ENCODE measurements at places on chromosomes 12 and 14.
A peak's percentile ranks its signal among the peaks of the same experiment; 100 is the strongest.

DNA sequence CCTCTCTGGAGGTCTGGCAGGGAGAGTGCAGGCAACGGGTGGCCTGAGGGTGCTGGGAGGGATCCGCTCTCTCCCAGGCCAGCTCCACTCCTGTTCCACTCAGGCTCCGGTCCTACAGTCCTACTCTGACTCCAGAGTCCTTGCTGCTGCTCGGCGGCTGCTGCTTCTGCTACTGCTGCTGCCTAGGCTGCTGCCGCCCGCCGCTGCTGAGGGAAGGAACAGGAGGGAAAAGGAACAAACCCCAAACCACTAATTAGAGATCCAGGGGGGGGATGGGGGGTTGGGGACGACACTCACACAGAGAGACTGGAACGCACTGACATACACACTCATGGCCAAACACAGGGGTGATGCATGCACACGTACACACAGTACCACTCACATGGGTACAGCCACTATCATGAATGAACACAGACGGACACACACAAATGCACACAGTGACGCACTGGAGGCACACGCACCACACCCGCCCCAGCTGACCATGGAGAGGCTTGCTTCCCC is at the start of gene SP7:
TSS of gene SP7 (minus strand) at position 174 of the 501 bp plus-strand sequence. CDS start 708 bp downstream, outside the sequence.
- DNase-seq: peak; percentile 35

- no peak for DNase-seq
Measured at GRCh38 chr12:31570880-31571279, 20.1 kb downstream of the DENND5B start.

- peak; percentile 80 for DNase-seq
Measured at GRCh38 chr12:100141666-100141997, 1.0 kb downstream of the BLTP3B start.

DNA sequence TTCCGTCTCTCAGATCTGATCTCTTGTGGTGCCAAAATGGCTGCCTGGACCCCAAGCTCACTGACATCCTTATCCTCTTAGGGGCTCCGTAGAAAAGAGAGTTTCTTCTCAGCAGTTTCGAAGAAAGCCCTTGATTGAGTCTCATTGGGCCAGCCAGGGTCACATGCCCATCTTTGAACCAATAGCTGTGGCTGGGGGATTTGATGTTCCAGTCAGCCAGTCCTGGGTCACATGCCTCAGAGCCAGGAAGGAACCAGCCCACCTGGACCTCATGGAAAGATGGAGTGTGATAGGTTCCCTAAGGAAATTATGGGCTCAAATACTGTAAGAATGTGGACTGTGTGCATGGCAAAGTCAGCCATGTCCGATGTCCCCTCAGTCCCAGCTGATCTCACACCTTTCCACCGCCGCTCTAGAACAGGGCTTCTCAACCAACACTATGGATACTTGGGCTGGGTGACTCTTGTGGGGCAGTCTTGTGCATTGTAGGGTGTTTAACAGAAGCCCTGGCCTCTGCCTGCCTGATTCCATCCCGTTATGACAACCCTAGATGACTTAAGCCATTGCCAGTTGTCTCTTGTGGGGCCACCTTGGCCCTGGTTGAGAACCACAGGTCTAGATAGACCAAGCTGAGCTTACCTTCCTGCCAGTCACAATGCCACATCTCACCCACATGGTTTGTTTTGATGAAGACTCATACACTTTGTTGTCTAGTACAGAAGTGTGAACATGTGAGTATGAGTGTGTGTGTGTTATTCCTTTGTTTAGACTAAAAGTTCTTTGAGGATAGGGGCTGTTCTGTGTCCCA is 163.9 kb downstream of the ADGRD1 start:
- DNase-seq: no peak

DNA sequence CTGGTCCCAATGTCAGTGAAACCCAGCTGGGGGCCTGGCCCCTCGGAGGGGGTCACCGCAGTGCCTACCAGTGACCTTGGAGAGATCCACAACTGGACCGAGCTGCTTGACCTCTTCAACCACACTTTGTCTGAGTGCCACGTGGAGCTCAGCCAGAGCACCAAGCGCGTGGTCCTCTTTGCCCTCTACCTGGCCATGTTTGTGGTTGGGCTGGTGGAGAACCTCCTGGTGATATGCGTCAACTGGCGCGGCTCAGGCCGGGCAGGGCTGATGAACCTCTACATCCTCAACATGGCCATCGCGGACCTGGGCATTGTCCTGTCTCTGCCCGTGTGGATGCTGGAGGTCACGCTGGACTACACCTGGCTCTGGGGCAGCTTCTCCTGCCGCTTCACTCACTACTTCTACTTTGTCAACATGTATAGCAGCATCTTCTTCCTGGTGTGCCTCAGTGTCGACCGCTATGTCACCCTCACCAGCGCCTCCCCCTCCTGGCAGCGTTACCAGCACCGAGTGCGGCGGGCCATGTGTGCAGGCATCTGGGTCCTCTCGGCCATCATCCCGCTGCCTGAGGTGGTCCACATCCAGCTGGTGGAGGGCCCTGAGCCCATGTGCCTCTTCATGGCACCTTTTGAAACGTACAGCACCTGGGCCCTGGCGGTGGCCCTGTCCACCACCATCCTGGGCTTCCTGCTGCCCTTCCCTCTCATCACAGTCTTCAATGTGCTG is 11.0 kb downstream of the ZBTB39 start:
- DNase-seq: no peak

DNA sequence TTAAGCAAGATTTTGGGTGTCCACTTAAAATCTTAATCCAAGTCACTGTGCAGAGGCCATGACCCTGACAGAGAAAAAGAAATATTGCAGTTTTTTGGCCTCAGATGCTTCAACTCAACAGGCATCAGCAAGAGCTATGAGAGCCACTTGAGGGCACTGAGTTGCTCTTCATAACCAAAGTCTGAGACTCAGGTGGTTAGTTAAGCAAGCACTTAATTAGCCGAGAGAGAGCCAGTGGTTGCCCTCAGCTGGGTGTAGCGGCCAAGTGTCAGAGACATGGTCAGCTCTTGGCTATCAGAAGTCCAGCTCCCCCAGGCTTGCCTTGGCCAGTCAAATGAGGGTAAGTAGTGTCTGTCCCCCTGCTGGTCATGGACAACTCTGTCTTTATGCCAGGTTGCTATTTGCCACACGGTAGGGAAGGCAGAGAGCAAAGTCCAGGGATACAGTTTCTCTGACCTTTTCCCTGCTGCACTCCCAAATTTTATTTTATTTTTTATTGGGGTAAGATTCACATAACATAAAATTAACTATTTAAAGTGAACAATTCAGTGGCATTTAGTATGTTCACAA is 9.0 kb upstream of the KRT71 start:
- no peak for DNase-seq

GRCh38 chr12:94046626-94047410 is 101.6 kb upstream of the PLXNC1 start:
- DNase-seq: peak; percentile 8

- DNase-seq: no peak
Measured at GRCh38 chr14:71193663-71194062, 286.4 kb downstream of the PCNX1 start.

GRCh38 chr12:68759852-68760251 is 13.9 kb downstream of the SLC35E3 start:
- no peak for DNase-seq

DNA sequence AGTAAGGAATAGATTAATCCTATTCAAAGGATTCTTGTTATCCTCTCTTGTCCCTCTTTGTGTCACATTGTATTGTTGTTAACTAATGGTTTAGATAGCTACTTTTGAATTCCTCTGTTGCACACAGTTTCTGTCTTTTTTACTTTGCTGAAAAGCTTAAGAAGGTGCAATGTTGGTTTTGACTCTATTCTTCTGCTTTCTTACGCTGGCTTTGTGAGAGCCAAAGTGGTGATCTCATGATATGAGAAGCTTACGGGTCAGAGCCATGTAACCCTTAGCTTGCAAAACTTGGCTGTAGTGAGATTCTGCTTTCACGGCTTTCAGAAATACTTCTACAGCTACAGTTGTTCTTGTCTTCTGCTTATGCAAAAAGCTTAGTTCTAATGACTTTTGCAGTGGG is 239.7 kb downstream of the TRHDE start:
- peak; percentile 63 for DNase-seq

- peak; percentile 57 for DNase-seq
Measured at GRCh38 chr12:22100958-22101748, 55.1 kb downstream of the CMAS start.

- DNase-seq: no peak
Measured at GRCh38 chr12:25286837-25287236, 36.1 kb upstream of the KRAS start.

DNA sequence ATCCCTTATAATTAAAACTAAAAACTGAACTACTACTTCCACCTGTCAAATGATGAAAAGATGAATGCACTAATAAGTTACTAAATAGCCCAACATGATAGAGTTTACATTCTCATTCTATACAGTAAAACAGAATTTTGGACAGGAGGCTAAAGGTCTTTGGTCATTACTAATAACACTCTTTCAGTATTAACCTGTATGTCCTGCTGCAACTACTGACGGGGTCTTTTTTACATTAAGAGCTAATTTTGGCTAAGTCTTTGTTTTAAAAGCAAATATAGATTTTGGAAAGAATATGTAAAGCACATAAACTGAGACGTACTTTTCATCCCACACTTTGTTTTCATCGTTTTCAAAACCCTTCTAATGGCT is 175.4 kb upstream of the CDKN3 start:
- DNase-seq: no peak

GRCh38 chr12:50745861-50746260 is 18.0 kb upstream of the ATF1 start:
- no peak for DNase-seq

- DNase-seq: no peak
Measured at GRCh38 chr14:46747001-46747652, 95.5 kb upstream of the RPL10L start.

GRCh38 chr12:102061096-102061559 is 663 bp downstream of the WASHC3 start:
- DNase-seq: no peak

GRCh38 chr14:72616294-72616693 is 277.6 kb downstream of the DPF3 start:
- peak; percentile 85 for DNase-seq

- DNase-seq: no peak
Measured at GRCh38 chr14:90023176-90023896, 38.5 kb upstream of the KCNK13 start.

DNA sequence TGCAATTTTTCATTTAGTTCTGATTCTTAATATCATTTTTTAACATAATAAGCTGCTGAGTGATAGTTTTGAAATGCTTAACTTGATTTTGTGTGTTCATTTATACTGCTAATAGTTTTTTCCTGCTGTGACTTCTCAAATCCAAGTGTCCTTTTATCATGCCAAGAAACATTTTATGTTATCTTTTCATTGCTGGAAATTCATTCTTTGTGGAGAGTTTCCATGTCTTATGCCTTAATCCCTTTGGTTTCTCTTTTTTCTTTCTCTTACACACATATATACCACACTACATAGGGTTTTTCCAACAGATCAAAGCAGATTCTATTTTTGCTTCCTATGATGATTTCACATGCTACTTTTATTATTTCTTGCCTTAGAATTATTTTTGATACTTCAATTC is 981.1 kb downstream of the SLC6A15 start:
- DNase-seq: no peak

GRCh38 chr12:39743655-39744054 is 124.1 kb upstream of the ABCD2 start:
- DNase-seq: no peak

DNA sequence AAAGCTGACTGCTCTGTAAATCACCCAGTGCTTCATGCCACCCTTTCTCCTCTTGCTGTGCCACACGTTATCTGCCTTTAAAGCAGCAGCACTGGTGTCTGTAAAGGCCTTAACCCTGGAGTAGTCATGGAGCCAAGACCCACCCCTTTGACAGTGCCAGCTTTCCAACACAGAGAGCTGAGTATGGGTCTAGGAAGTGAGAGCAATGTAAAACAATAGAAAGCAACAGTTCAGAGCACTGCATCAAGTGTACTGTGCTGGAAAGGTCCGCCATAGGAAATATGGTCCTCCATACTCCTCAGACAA is 139.5 kb downstream of the DAD1 start:
- no peak for DNase-seq

GRCh38 chr14:61151251-61151650 is 129.9 kb downstream of the TMEM30B start:
- peak; percentile 82 for DNase-seq

All from foreskin fibroblast (primary cell).